ENCODE measurements at places on chromosomes 3 and 15.

GRCh38 chr3:130661140-130661891, 85.3 kb downstream of the PIK3R4 start:
- no peak for DNase-seq
- no peak overlapping the region for H3K27ac ChIP-seq
- H3K27me3 ChIP-seq = no peaks in the 10 kb centered on the region
- H3K4me1 ChIP-seq = no peaks in the 10 kb centered on the region

DNA sequence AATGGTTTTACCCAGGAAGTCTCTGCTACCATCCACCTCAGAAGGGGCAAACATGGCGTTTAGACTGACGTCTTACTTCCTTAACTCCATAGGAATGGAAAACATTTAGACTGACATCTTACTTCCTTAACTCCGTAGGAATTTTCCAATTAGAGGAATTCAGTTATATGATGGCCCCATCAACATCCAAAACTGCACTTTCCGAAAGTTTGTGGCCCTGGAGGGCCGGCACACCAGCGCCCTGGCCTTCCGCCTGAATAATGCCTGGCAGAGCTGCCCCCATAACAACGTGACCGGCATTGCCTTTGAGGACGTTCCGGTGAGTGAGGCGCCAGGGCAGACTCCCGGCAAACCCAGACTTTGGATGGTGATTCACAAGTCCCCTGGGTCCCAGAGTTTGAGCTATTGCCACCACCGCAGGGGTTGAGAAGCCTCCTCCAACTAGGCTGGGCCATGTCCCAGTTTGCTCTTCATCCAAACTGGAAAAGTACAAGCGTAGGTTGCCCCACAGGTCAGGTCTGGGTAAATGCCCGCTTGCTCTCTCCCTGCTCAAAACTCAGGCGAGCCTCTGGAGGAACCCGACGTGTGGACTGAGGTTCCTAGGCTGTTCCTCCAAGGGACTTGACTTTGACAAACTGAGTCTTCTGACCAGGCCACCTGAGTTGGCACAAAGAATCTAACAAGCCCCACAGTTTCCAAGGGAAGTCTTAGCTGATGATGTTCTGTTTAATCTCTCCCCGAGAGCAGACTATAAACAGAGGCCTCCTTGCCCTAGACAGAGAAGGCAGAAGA, 57.7 kb downstream of the MESD start:
- no peak for DNase-seq
- H3K36me3 ChIP-seq = peaks cover under 1% of the 10 kb centered on the region
- H3K4me3 ChIP-seq = no peak overlapping the region
- no peaks in the 10 kb centered on the region for H3K27me3 ChIP-seq
- no peak overlapping the region for H3K27ac ChIP-seq
- peaks cover 7% of the 10 kb centered on the region for H3K4me1 ChIP-seq

DNA sequence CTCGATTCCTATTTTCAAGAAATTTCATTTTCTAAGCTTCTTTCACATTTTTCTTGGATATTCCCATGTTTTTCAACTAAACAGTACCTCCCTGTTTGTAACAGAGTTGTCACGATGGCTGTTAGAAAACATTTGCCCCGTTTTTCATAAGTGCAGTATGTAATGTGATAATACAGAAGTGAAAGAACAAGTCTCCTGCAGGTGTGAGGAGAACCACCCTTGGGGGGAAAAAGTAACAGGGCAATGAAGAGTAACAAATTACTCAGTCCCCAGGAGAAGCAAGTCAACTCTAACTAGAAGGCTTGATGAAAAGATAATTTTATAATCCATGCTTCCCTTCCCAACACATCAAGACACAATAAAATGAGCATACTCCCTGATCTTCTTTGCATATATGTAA, 493.3 kb downstream of the FOXP1 start:
- H3K27me3 ChIP-seq = no peaks in the 10 kb centered on the region
- H3K4me1 ChIP-seq = peaks cover 61% of the 10 kb centered on the region
- H3K36me3 ChIP-seq = peaks cover 5% of the 10 kb centered on the region
- peak overlapping the region; percentile 48 for H3K27ac ChIP-seq
- DNase-seq = no peak
- H3K4me3 ChIP-seq = no peak overlapping the region

DNA sequence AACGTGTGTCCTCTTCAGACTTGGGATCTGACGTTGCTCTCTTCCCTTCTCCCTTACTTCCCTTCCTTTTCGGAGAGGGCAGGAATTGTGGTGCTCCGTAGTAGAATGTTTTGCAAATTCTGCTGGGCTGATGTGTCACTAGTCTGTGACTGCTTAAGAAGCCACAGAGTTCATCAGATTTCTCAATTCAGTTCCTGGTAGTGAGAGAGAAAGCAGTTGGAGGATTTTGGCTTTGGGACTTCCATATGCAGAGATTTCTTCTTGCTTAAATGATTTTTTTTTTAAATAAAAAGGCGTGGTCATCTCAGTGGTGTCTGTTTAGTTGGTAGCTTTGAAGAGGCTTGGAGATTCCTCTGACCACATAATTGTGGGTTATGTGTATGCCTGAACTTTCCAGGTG, 10.1 kb downstream of the CEMIP start:
- no peak overlapping the region for H3K4me3 ChIP-seq
- no peak for DNase-seq
- no peaks in the 10 kb centered on the region for H3K36me3 ChIP-seq
- no peak overlapping the region for H3K27ac ChIP-seq
- no peaks in the 10 kb centered on the region for H3K4me1 ChIP-seq

- H3K27ac ChIP-seq = no peak overlapping the region
- no peak overlapping the region for H3K4me3 ChIP-seq
- H3K36me3 ChIP-seq = no peaks in the 10 kb centered on the region
- DNase-seq = no peak
- peaks cover 60% of the 10 kb centered on the region for H3K27me3 ChIP-seq
Measured at GRCh38 chr3:128933213-128933921, 53.9 kb downstream of the ACAD9 start.

GRCh38 chr3:32200992-32201758, 37.3 kb upstream of the CMTM8 start:
- H3K36me3 ChIP-seq = no peaks in the 10 kb centered on the region
- no peaks in the 10 kb centered on the region for H3K4me1 ChIP-seq
- H3K4me3 ChIP-seq = no peak overlapping the region
- no peak for DNase-seq
- no peak overlapping the region for H3K27ac ChIP-seq
- H3K27me3 ChIP-seq = peaks cover 15% of the 10 kb centered on the region

- H3K36me3 ChIP-seq = no peaks in the 10 kb centered on the region
- H3K27ac ChIP-seq = no peak overlapping the region
- H3K27me3 ChIP-seq = peaks cover 22% of the 10 kb centered on the region
- H3K4me3 ChIP-seq = no peak overlapping the region
- H3K4me1 ChIP-seq = no peaks in the 10 kb centered on the region
Measured at GRCh38 chr15:44186705-44187104, 8.4 kb downstream of the FRMD5 start.

- no peak overlapping the region for H3K4me3 ChIP-seq
- peaks cover 24% of the 10 kb centered on the region for H3K36me3 ChIP-seq
- no peak overlapping the region for H3K27ac ChIP-seq
- DNase-seq = no peak
- H3K27me3 ChIP-seq = no peaks in the 10 kb centered on the region
Measured at GRCh38 chr15:78937132-78937739, 7.6 kb downstream of the CTSH start.

- no peaks in the 10 kb centered on the region for H3K27me3 ChIP-seq
- H3K4me3 ChIP-seq = no peak overlapping the region
- H3K4me1 ChIP-seq = peaks cover 45% of the 10 kb centered on the region
- peaks cover 4% of the 10 kb centered on the region for H3K36me3 ChIP-seq
Measured at GRCh38 chr15:100601163-100601562, 821 bp downstream of the LINS1 start.

DNA sequence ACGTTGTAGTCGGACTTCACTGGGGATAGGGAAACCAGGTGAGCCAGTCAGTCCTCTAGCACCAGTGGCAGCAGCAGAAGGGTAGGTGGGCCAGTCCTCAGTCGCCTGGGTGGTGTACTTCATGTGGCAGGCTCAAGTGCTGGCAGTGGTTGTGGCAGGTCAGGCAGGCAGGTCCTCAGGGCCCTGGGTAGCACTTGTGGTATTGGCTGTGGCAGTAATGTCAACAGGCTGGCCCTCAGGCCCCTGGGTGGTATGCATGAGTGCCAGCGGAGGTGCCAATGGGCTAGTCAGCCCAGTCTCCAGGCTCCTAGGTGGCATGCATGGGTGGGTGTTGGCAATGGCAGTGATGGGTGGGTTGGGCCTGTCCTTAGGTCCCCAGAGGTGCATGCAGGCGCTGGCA, 40.6 kb downstream of the FAIM start:
- DNase-seq = no peak
- peaks cover 22% of the 10 kb centered on the region for H3K36me3 ChIP-seq
- no peaks in the 10 kb centered on the region for H3K27me3 ChIP-seq

DNA sequence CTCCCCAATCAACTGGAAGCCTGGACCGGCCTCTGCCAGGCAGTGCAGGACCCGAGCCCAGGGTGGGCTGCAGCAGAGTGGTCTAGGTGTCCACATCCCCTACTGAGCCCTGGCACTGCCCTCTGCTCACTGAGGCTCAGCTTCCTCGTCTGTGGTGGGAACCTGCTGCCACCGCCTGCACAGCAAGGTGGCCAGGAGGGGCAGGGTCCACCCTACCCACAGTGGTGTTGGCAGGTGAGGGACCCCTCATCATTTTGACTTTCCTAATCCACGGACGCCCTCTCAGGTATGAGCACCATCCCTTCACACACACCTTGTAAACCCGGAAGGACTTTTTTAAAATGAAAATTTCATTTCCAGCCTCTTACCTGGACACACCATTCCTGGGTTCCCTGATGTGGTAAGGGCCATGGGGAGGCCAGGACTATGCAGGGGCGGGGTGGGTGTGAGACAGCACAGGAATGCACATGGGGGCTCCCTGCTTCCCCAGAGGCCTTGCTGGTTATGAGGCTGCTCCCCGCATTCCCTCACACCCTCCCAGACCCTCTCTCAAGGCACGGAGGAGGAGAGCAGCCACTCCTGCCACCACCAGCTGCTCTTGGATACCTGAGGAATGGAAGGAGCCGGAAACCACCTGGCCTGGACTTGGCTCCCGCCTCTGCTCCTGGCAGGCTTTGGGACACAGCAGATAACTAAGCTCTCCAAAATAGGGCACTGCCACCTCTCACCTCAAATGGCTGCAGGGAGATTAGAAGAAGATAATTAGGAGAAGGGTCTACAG, 185.9 kb upstream of the TPM1 start:
- peaks cover 20% of the 10 kb centered on the region for H3K4me1 ChIP-seq
- DNase-seq = no peak
- H3K36me3 ChIP-seq = no peaks in the 10 kb centered on the region
- peak overlapping the region; percentile 80 for H3K27ac ChIP-seq

GRCh38 chr3:189624130-189624529, 7.1 kb upstream of the TP63 start:
- peaks cover 5% of the 10 kb centered on the region for H3K27me3 ChIP-seq
- DNase-seq = no peak
- no peak overlapping the region for H3K27ac ChIP-seq
- H3K4me3 ChIP-seq = no peak overlapping the region
- H3K4me1 ChIP-seq = no peaks in the 10 kb centered on the region
- no peaks in the 10 kb centered on the region for H3K36me3 ChIP-seq

- no peaks in the 10 kb centered on the region for H3K27me3 ChIP-seq
- no peak for DNase-seq
- peaks cover 8% of the 10 kb centered on the region for H3K4me1 ChIP-seq
- H3K4me3 ChIP-seq = no peak overlapping the region
- H3K27ac ChIP-seq = no peak overlapping the region
Measured at GRCh38 chr3:144189044-144189443, 217.4 kb downstream of the DIPK2A start.

GRCh38 chr3:122169911-122170310, 13.6 kb upstream of the CASR start:
- no peak overlapping the region for H3K27ac ChIP-seq
- H3K4me1 ChIP-seq = no peaks in the 10 kb centered on the region
- H3K27me3 ChIP-seq = peaks cover 24% of the 10 kb centered on the region

- H3K27me3 ChIP-seq = no peaks in the 10 kb centered on the region
- DNase-seq = peak; percentile 61
- peak overlapping the region; percentile 95 for H3K4me3 ChIP-seq
- peaks cover 30% of the 10 kb centered on the region for H3K4me1 ChIP-seq
Measured at GRCh38 chr3:141875893-141876380, 506 bp upstream of the ATP1B3 start.

- DNase-seq = no peak
- H3K27ac ChIP-seq = no peak overlapping the region
- no peak overlapping the region for H3K4me3 ChIP-seq
- no peaks in the 10 kb centered on the region for H3K36me3 ChIP-seq
Measured at GRCh38 chr15:69643476-69643875, 190.9 kb downstream of the RPLP1 start.

- no peak overlapping the region for H3K27ac ChIP-seq
- no peak for DNase-seq
- no peak overlapping the region for H3K4me3 ChIP-seq
- H3K27me3 ChIP-seq = peaks cover 36% of the 10 kb centered on the region
Measured at GRCh38 chr3:100429187-100429716, 27.9 kb downstream of the LNP1 start.

DNA sequence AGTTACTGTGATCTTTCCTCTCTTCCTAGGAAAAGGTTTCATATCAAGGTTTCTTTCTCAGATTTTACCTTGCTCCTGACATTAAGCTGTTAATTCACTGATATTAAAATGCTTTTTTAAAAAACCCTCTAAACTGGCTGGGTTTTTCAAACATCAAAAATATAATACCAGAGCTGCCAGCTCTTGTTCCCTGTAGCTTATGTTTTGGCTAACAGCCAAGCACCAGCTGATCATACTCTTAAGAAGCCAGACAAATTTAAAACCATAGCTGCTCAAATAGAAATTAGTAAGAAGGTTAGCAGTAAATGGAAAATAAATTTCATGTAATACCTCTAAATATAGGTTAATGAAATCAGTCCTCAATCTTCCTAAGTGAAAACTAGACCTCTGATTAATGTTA, 657.5 kb downstream of the GRM7 start:
- no peaks in the 10 kb centered on the region for H3K36me3 ChIP-seq
- H3K27ac ChIP-seq = no peak overlapping the region
- no peak overlapping the region for H3K4me3 ChIP-seq
- H3K4me1 ChIP-seq = no peaks in the 10 kb centered on the region
- H3K27me3 ChIP-seq = no peaks in the 10 kb centered on the region

DNA sequence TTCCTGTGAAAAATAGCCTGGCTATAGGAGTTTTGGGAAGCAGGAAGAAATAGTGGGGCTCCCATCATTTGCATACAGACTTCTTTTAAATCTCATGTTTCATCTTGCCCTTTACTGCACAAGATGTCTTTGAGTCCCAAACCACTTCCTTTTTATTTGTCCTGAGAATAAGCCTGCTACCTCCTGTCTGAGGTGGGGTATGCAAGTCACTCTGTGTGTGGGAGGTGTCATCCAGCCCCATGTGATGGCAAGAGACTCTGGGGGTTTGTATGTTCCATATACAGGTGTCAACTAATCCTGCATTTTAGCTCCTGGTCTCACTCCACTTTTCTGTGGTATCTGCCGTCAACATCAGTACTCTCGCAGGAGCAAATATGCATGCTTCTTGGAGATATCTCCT, 102.0 kb downstream of the OTOL1 start:
- no peaks in the 10 kb centered on the region for H3K4me1 ChIP-seq
- H3K27ac ChIP-seq = no peak overlapping the region
- no peaks in the 10 kb centered on the region for H3K27me3 ChIP-seq
- no peak for DNase-seq
- H3K36me3 ChIP-seq = no peaks in the 10 kb centered on the region
- H3K4me3 ChIP-seq = no peak overlapping the region

Measured in effector memory CD8-positive, alpha-beta T cell (primary cell).